ENCODE measurements at places on chromosomes 1 and 21.

GRCh38 chr1:55611123-55611522 lies 396.0 kb upstream of the USP24 start:
- no peaks in the 10 kb centered on the region for H3K27me3 ChIP-seq
- H3K27ac ChIP-seq, result no peak overlapping the region
- H3K4me3 ChIP-seq, result no peak overlapping the region
- H3K36me3 ChIP-seq, result no peaks in the 10 kb centered on the region

DNA sequence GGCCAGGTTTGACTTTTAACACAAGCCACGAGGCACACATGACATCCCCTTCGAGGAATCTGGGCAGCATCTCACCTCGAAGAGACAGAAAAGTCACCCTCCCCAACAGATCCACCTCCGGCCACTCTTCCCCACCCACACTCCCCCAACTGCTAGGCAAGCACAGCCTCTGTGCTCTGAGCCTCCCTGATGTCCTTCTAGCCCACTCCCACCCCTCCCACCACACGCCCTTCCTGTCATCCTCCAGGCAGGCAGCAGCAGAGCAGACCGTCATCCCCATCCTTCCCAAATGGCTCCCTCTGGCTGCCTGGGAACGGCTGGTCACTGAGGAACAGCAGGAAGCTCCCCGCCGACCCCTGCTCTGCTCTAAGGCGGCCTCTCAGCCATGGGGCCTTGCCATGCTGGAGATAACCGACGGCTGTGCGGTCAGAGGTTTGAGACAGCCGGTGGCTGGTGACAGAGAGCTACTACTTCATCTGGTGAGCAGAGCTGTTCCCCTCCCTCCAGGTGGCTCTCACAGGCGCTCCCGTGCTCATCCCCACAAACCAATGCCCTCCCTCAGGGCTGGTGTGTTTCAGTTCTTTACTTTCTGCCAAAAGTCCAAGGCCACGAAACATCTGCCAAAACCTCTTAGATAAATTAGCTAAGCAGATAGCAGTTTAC lies 25.6 kb downstream of the NPHP4 start:
- no peaks in the 10 kb centered on the region for H3K4me1 ChIP-seq
- no peak overlapping the region for H3K27ac ChIP-seq
- no peaks in the 10 kb centered on the region for H3K36me3 ChIP-seq
- H3K27me3 ChIP-seq, result no peaks in the 10 kb centered on the region

DNA sequence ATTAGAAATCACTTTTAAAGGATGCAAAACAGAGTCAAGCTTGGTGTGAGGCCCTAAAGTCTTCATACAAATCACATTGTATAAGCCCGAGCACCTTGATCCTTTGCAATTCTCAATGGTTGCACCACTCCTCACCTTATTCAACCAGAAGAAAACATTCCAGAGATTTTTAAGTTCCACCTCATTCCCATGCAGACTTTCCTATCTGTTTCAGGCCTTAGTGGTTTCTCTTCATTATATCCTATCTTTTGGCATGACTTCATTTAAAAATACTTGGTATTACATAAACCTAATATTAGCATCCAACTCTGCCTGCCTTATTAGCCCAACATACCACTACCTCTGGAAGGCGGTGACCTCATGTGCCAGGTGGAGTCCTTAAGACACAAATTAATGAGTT lies 9.3 kb upstream of the GREM2 start:
- no peaks in the 10 kb centered on the region for H3K36me3 ChIP-seq
- no peaks in the 10 kb centered on the region for H3K27me3 ChIP-seq
- no peak overlapping the region for H3K4me3 ChIP-seq

- DNase-seq, result no peak
- H3K27me3 ChIP-seq, result no peaks in the 10 kb centered on the region
- no peak overlapping the region for H3K4me3 ChIP-seq
- H3K27ac ChIP-seq, result no peak overlapping the region
- no peaks in the 10 kb centered on the region for H3K36me3 ChIP-seq
- H3K4me1 ChIP-seq, result no peaks in the 10 kb centered on the region
Observed at GRCh38 chr1:230842801-230843200, 25.5 kb downstream of the C1orf198 start.

- H3K36me3 ChIP-seq, result no peaks in the 10 kb centered on the region
- H3K27ac ChIP-seq, result no peak overlapping the region
- no peaks in the 10 kb centered on the region for H3K27me3 ChIP-seq
- no peak overlapping the region for H3K4me3 ChIP-seq
Observed at GRCh38 chr1:26009796-26010447, 11.7 kb upstream of the EXTL1 start.

DNA sequence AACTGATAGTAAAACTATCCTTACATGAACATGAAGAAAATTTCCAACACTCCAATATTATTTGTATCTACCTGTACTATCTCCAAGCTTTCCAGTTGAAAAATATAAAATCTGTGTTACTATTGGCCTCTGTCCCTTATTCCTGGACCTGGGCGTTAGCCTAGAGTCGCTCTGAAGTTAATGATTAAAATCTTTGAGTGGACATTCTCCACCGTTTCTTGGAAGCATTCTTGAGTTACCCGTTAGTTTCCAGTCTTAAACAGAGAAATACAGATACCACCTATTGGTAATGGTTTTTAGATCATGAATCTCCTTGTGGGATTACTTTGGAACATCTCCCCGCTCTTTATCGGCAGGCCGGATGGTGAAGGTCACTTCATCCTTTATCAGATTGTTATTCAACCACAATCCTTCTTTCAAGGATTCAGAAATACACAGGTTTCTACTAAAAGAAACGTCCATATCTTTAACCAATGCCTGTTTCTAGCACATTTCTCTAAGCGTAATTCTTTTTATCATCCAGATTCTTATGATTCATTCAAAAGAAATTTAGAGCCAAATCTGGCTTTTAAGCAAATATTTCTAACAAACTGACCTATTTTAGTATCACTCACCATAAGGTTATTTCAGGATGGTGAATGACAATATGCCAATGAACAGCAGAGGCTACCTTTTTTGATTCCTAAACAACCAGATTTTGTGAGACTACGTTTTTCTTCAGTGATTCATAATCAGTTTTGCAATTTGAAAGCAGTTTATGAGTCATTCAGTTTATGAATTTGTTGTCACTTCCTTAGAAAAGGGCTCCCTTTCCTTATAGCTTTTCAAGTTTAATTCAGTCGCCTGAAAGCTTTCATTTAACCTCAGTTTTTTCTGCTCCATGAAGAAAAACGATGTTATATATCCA lies 70.2 kb upstream of the ERRFI1 start:
- H3K4me3 ChIP-seq, result no peak overlapping the region
- H3K27me3 ChIP-seq, result peaks cover 57% of the 10 kb centered on the region
- H3K4me1 ChIP-seq, result no peaks in the 10 kb centered on the region
- no peaks in the 10 kb centered on the region for H3K36me3 ChIP-seq
- H3K27ac ChIP-seq, result no peak overlapping the region

- DNase-seq, result no peak
- H3K4me3 ChIP-seq, result no peak overlapping the region
- no peak overlapping the region for H3K27ac ChIP-seq
- no peaks in the 10 kb centered on the region for H3K36me3 ChIP-seq
- H3K27me3 ChIP-seq, result no peaks in the 10 kb centered on the region
Observed at GRCh38 chr1:51433972-51434510, 85.0 kb downstream of the EPS15 start.

All from MM.1S (cell line).